ENCODE measurements at places on chromosomes 3 and 15. TPM values are rescaled to one million over a fixed set of nuclear protein-coding genes. Genes with fewer than 3 reads are reported as not detected.

ITIH1 gene
- not detected for total RNA-seq

KBTBD8 gene
- 26.0 TPM for total RNA-seq

AGBL1 gene
- total RNA-seq = not detected

AADAC gene
- total RNA-seq = not detected

FBLN2 gene
- 15.5 TPM for total RNA-seq

- H3K36me3 ChIP-seq = no peaks in the 10 kb centered on the region
- H3K4me1 ChIP-seq = no peaks in the 10 kb centered on the region
- H3K27me3 ChIP-seq = no peaks in the 10 kb centered on the region
- DNase-seq = no peak
- H3K27ac ChIP-seq = peak overlapping the region; percentile 72
- H3K4me3 ChIP-seq = peak overlapping the region; percentile 89
These were observed 461 bp downstream of the COPB2 start for GRCh38 chr3:139388821-139389551.

- peak; percentile 37 for DNase-seq
- H3K36me3 ChIP-seq = no peaks in the 10 kb centered on the region
- H3K4me3 ChIP-seq = no peak overlapping the region
- no peak overlapping the region for H3K27ac ChIP-seq
These were observed 14.5 kb downstream of the RBP1 start for GRCh38 chr3:139524841-139525636.

GRCh38 chr15:32120577-32121383 lies 90.5 kb downstream of the CHRNA7 start:
- no peaks in the 10 kb centered on the region for H3K36me3 ChIP-seq
- no peaks in the 10 kb centered on the region for H3K27me3 ChIP-seq
- H3K4me3 ChIP-seq = no peak overlapping the region
- no peak for DNase-seq

GRCh38 chr3:177733936-177734335 lies 536.7 kb upstream of the TBL1XR1 start:
- no peaks in the 10 kb centered on the region for H3K27me3 ChIP-seq
- peaks cover 8% of the 10 kb centered on the region for H3K4me1 ChIP-seq
- no peak for DNase-seq
- no peaks in the 10 kb centered on the region for H3K36me3 ChIP-seq

- H3K36me3 ChIP-seq = no peaks in the 10 kb centered on the region
- DNase-seq = no peak
- no peak overlapping the region for H3K4me3 ChIP-seq
These were observed 258.5 kb upstream of the TLE3 start for GRCh38 chr15:70356062-70356860.

DNA sequence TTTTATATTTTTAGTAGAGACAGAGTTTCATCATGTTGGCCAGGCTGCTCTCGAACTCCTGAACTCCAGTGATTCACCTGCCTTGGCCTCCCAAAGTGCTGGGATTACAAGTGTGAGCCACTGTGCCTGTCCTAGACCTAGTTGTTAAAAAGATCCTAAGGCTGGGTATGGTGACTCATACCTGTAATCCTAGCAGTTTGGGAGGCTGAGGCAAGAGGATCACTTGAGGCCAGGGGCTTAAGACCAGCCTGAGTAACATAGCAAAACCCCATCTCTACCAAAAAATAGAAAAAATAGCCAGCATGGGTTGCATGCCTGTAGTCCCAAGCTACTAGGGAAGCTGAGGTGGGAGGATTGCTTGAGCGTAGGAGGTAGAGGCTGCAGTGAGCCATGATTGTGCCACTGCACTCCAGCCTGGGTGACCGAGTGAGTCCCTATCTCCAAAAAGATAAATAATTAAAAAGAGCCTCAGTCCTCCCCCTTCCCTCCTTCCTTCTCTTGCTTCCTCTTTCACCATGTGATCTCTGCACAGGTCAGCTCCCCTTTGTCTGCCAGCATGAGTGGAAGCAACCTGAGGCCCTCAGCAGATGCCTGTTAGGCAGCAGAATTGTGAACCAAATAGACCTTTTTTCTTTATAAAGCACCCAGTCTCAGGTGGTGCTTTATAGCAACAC lies 9.8 kb upstream of the FNDC3B start:
- DNase-seq = no peak
- H3K36me3 ChIP-seq = no peaks in the 10 kb centered on the region
- no peaks in the 10 kb centered on the region for H3K27me3 ChIP-seq
- H3K4me1 ChIP-seq = no peaks in the 10 kb centered on the region
- no peak overlapping the region for H3K4me3 ChIP-seq
- H3K27ac ChIP-seq = no peak overlapping the region

- no peak overlapping the region for H3K4me3 ChIP-seq
- no peak for DNase-seq
- H3K36me3 ChIP-seq = no peaks in the 10 kb centered on the region
These were observed 72.7 kb downstream of the GSK3B start for GRCh38 chr3:120021523-120021922.

- H3K4me1 ChIP-seq = peaks cover 4% of the 10 kb centered on the region
- peak overlapping the region; percentile 16 for H3K4me3 ChIP-seq
- no peaks in the 10 kb centered on the region for H3K36me3 ChIP-seq
- no peak overlapping the region for H3K27ac ChIP-seq
These were observed 9.6 kb downstream of the CLEC3B start for GRCh38 chr3:45035441-45036301.

DNA sequence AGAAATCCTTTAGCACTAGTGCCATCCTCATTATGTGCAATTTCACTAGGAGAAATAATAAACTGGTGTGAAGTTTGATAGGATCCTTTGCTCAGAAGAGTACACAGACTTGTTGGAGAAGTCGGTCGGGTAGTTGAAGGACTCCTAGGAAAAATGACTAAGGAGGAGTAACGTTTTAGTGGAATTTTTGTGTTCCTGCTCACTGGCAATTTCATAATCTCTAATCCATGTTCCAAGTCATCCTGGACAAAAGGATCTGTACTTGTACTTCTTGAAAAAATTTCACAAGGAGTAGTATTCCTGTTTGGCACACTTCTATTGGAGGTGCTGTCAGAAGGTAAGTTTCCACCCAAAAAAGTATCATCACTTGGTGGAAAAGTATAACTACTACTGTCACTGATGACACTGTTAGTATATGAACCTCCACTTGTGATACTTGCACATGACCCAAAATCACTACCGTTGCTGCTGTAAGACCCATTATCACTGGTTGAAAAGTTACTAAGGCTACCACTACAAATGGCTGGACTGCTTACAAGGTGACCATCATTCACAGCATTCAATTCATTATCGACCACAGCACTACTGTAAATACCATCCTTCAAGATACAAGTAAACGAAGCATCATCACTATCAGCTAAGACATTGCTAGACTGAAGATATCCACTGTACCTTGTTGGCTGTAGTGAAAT lies 77.4 kb downstream of the NEDD4 start:
- H3K4me1 ChIP-seq = no peaks in the 10 kb centered on the region
- H3K27ac ChIP-seq = no peak overlapping the region
- H3K4me3 ChIP-seq = no peak overlapping the region
- no peak for DNase-seq
- H3K27me3 ChIP-seq = no peaks in the 10 kb centered on the region

GRCh38 chr3:191262650-191263049 lies 63.6 kb downstream of the OSTN start:
- H3K4me1 ChIP-seq = peaks cover 3% of the 10 kb centered on the region
- DNase-seq = no peak
- H3K27me3 ChIP-seq = no peaks in the 10 kb centered on the region
- H3K27ac ChIP-seq = no peak overlapping the region
- no peaks in the 10 kb centered on the region for H3K36me3 ChIP-seq

- no peaks in the 10 kb centered on the region for H3K4me1 ChIP-seq
- H3K4me3 ChIP-seq = no peak overlapping the region
- H3K36me3 ChIP-seq = no peaks in the 10 kb centered on the region
- H3K27ac ChIP-seq = no peak overlapping the region
These were observed 372.1 kb downstream of the MAGI1 start for GRCh38 chr3:65666448-65667091.

Measured in H1 (cell line).